ENCODE measurements at places on chromosomes 3 and 15.

DNA sequence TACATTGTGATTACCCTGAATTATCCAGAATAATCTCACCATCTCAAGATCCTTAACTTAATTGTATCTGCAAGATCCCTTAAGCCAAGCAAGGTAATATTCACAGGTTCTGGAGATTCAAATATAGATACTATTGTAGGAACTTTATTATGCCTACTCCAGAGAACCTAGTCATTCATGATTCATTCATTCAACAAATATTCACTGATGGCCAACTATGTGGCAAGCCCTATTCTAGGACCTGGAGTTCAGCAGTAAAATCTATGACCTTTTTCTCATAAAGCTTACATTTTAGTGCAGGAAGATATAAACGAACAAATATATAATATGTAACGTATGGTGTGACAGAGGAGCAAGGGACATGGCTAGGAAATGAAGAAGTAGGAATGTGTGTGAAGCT is 49.6 kb downstream of the ISL2 start:
- no peak for DNase-seq

GRCh38 chr3:194840661-194841514 is 155.2 kb downstream of the FAM43A start:
- DNase-seq: no peak

GRCh38 chr3:118987477-118987876 is 47.2 kb downstream of the IGSF11 start:
- DNase-seq: no peak

- no peak for DNase-seq
Measured at GRCh38 chr3:122415104-122415744, 638 bp downstream of the WDR5B start.

GRCh38 chr3:149547954-149548668 is 73.6 kb downstream of the TM4SF4 start:
- no peak for DNase-seq

DNA sequence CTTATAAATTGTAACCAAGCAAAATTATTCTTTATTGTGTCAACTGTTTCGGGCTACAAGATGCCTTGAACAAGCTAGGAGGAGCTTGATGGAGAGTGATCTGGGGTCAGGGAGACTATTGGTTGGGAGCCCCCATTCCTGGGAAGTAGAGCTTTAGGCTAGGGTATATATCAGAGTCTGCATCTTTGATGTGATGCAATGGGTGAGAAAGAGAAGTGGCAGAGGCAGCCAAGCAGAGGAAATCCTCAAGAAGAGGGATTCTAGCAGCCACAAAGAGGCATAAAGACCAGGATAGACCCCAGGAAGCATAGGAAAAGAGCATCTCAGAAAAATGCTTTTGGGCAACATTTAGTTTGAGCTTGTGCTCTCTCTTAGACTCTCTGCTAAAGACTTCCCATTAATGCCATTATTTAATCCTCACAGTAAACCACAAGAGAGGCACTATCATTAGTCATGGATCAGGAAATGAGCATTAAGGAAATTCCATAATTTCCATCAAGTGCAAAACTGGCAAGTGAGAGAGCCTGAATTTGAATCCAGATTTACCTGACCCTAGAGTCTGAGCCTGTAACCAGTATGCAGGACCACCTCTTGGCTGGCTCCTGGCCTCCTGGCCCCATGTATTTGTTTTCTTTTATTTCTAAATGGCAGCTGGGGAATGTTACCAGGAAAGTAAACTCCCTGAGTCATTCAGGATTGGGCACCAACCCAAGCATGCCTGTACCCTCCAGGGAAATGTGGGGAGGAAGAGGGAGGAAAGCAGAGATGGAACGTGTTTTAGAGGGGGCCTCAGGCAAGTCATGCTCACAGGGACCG is 118.7 kb downstream of the RPL22L1 start:
- no peak for DNase-seq

- DNase-seq: no peak
Measured at GRCh38 chr3:53913401-53913800, 21.7 kb upstream of the SELENOK start.

- DNase-seq: no peak
Measured at GRCh38 chr3:152229692-152230091, 39.0 kb upstream of the MBNL1 start.

- DNase-seq: no peak
Measured at GRCh38 chr3:46500656-46501635, 3.2 kb downstream of the RTP3 start.

GRCh38 chr3:85355572-85355971 is 396.8 kb downstream of the CADM2 start:
- no peak for DNase-seq

GRCh38 chr3:44396200-44397171 is 57.9 kb downstream of the TCAIM start:
- DNase-seq: no peak

DNA sequence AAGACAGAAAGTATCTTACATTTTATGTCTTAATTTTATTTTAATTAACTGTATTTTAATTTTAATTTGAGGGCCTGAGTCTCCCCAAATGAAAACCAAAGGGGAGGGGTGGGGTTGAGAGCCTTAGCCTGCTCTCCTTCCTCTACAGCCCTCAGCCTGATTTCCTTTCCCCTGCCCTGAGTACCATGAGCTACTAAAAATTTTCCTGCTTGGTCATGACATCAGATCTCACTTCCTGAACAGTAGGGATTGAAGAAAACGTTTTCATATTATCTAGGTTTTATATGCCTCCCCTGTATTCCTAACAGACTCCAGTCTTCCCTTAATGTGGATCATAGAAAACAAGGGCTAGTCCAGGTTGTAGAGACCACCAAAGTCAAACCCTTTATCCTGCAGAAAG is 133.9 kb downstream of the MYLK start:
- no peak for DNase-seq

GRCh38 chr3:53269888-53270880 is 14.4 kb upstream of the TKT start:
- no peak for DNase-seq

GRCh38 chr3:58214484-58215316 is 3.9 kb upstream of the DNASE1L3 start:
- DNase-seq: no peak

DNA sequence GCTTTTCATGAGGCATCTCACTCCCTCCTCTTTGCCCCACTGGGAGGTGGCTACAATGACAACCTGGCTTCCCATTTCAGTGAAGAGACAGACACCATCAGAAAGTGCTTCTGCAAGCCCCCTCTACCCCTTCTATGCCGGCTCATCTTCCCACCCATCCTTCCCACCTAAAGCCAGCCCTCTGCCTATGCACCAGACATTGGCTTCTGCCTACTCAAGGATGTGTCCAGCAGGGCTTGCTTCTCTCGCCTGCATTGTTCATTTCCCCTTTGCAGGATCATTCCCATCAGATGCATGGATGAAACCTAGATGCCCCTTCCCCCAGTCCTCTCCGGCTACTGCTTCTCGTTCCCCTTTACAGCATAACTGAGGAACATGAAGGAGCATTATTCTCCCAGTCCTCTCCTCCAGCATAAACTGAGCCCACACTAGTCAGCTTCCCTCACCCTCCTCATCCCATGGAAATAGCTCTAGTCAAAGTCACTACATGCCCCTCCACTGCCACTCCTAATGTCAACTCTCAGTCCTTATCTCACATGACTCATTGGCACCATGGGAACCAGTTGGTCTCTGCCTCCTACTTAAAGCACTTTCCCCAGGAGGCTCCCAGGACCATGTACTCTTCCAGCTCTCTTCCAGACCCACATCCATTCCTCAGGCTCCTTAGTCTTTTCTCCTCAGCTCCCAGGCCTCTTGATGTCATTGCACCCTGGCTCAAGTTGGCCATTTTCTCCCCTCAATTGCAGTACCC is 47.9 kb downstream of the TM2D3 start:
- no peak for DNase-seq

GRCh38 chr3:72275331-72275751 is 490.4 kb upstream of the PROK2 start:
- no peak for DNase-seq

DNA sequence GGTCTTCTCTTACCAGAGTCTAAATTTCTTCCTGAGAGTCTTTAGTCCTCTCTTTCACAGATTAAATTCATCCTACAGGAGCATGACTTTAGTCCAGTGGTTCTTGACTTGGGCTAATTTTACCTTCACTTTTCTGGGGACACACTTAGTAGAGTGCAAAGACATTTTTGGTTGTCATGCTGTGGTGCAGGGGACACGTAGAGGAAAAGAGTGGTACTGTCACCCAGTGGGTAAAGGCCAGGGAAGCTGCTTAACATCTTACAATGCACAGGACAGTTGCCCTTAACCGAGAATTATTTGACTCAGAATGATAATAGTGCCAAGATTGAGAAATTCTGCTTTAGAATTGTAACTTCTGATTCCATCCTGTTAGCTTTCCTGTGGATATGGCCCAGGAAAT is 772.5 kb upstream of the GRM7 start:
- DNase-seq: no peak

- DNase-seq: no peak
Measured at GRCh38 chr3:38542401-38543298, 46.5 kb downstream of the EXOG start.

- DNase-seq: no peak
Measured at GRCh38 chr15:88202231-88202630, 54.3 kb downstream of the NTRK3 start.

- DNase-seq: no peak
Measured at GRCh38 chr15:90232941-90233386, 777 bp downstream of the CIB1 start.

- no peak for DNase-seq
Measured at GRCh38 chr15:83973816-83974215, 261.8 kb upstream of the GOLGA6L4 start.

- no peak for DNase-seq
Measured at GRCh38 chr3:62493109-62493801, 119.9 kb upstream of the FEZF2 start.
